Large intestine (tissue), 12 donors: ENCODE measurements at places on chromosomes 11 and 22. TPM values are rescaled to one million over a fixed set of nuclear protein-coding genes. Genes with fewer than 3 reads are reported as not detected.

The GAB4 gene
- polyA plus RNA-seq: not detected

- DNase-seq: no peak
Measured at GRCh38 chr11:60455531-60456042, at the start of gene MS4A1. TSS of gene MS4A1 (plus strand) at chr11:60455847. CDS start at chr11:60462375, 6,528 bp downstream.

- DNase-seq: no peak
Measured at GRCh38 chr11:92764128-92764527, 205.3 kb upstream of the MTNR1B start.

DNA sequence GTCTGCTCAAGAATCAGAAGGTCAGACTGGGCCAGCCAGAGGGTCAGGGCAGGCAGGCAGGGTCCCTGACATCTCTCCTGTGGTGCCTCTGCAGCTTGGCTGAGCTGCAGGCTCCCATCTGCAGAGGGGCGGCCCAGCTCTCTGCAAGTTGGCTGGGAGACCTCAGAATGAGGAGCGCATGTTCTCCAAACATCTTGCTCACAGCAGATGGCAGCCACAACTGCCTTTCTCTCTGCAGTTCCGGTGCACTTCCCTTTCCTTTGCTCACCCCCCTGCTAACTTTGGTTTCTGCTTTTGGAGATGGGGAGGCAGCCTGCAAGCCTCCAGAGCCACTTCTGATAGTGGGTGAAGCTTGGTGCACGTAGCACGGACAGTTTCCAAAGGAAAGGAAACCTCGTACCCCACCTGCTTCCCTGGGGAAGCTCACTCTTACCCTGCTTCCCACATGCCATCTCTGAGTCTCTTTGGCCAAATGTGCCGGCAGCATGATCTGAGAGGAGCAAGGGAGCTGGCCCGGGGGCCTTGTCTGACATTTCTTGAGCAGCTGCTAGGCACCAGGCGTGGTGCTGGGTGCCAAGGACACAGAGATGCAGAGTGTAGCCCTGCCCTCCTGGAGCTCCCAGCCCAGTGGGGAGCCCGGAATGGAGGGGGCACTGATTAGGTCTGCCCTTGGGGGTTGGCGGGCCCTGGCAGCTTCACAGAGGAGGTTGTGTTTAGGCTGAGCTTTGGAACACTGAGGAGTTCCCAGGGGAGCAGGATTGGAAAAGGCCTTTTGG lies 18.2 kb downstream of the DAGLA start:
- DNase-seq: no peak
